ENCODE measurements at places on chromosomes 3 and 15.

DNA sequence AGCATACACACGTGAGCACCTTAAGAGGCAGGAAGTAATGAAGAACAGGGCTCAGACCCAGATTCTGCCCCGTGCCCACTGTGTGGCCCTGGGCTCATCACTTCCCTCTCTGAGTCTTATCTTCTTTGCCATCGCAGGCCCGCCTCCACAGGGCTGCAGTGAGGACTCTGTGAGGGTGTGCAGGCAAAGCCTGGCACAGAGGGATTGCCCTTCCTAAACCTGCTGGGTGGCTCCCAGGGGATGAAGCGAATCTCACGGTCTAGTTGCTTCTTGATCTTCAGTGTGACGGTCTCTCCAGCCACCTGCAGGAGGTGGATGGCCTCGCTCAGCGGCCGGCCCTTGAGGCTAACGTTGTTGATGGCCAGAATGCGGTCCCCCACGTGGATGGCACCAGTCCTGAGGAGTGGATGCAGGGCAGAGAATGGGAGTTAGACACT lies 32.8 kb downstream of the GRIP2 start:
- no peak for DNase-seq

GRCh38 chr3:115989684-115990421 lies 366.5 kb downstream of the GAP43 start:
- no peak for DNase-seq

- no peak for DNase-seq
These were observed 66.1 kb upstream of the NPHP3 start for GRCh38 chr3:132788301-132788671.

- no peak for DNase-seq
These were observed 380.6 kb downstream of the CTNNB1 start for GRCh38 chr3:41579861-41580260.

DNA sequence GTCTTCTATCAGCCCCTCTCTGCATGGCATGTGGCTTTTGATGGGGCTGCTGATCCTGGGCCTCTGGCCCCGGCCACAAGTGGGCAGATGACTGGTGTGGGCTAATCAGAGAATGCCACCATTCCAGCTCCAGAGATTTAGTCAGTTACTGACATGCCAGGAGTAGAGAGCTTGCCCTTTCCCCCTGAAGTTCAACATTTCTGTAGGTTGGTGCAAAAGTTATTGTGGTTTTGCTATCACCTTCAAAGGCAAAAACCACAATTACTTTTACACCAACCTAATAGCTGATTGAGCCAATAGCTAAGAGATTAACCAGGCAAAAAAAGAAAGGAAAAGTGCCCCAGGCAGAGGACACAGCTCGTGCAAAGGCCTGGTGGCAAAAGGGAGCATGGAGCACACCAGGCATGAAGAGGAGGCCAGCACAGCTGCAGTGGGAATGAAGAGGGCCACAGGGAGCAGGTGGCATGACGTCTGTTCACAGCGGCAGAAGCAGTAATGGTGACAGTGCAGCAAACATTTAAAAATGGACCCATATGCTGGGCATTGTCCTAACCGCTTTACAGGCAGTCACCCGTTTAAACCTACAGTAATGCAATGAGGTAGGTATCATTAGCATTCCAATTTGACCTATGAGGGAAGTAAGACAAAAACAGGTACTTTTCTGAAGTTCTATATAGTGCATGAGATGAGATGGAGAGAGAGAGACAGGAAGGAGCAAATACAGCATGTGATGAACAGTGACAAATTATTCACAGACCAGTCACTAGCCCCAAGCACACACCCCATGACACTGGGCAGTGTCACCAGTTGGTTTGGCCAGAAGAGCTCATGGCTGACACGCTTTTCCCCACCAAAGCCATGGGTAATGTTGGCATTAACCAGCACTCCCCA lies 373.0 kb upstream of the PROK2 start:
- no peak for DNase-seq

DNA sequence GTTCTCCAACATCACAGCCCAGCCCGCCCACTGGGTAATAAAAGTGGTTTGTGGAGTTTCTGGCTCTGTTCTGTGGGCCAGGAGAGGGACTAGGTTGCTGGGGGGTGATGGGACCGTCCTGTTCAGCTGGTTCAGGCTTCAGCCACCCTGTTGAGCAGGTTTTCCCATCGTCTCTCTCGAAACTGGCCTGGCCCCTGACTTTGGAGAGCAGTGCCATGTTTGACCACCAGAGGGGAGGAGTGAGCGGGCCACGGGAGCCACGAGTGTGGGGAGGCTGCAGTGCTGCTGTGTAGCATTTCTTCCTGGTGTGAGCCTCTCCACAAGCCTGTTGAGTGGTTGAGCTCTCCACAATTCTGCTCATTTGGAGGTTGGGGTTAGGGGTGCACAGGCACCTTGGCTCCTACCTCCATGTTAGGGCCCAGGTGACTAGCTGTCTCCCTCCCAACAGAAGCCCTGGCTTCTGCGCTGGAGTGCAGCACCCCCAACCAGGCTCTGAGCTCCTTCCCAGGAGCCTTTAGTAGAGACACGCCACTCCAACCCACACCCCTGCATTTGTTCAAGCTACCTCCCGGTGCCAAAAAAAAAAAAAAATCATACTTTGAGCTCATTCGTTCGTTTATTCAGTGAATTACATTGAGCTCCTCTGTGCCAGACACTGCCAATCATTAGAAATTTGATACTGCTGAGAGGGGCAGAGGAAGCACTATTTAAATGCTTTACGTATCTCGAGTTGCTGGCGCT lies 13.9 kb downstream of the SPINT1 start:
- no peak for DNase-seq

DNA sequence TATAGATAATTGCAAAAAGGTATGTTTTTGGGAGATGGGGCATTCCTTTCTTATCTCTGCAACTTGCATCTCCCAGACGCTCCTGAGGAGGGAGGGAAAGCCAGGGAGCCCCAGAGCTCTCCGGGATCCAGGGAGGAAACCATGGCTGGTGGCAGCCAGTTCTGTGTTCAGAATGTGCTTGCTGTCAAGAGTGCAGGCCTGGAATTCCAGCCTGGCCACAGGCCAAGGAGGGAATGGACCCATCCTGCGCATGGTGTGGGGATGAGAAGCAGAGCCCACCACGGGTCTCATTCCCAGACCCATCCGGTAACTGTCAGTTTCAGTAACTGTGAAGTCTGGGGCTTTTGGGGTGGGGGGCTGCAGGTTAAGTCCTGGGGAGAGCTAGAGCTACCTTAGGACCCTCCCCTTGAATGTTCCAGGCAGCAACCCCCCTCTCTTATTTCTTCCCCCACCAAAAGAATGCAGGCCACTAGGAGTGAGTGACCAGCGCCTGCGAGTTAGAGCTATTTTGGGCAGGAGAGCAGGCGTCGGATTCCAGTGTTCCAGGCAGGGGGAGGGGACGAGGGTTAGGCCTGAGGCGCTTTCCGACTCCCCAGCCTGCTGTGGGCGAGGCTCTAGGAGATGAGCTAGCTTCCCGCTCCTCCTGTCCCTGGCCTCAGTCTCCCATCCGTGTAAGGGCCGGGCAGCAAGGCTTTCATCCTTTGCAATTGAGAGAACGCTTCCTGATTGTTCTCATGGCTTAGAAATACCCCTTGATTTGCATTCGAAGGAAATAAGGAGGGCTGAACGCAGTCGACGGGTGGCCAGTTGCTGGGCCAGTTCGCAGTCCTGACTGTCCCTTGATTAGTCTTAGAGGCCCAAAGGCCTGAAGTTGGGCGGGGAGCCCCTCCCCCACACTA lies 781 bp upstream of the DAG1 start:
- no peak for DNase-seq
